ENCODE measurements at places on chromosomes 2 and 18.

- no peaks in the 10 kb centered on the region for H3K27me3 ChIP-seq
- no peak overlapping the region for H3K4me3 ChIP-seq
- no peak overlapping the region for H3K27ac ChIP-seq
Measured at GRCh38 chr18:9530226-9531009, 55.1 kb downstream of the RALBP1 start.

GRCh38 chr2:72581560-72582181 lies 244.2 kb downstream of the EXOC6B start:
- no peak for DNase-seq
- H3K27ac ChIP-seq = no peak overlapping the region
- H3K27me3 ChIP-seq = no peaks in the 10 kb centered on the region
- no peak overlapping the region for H3K4me3 ChIP-seq
- peaks cover 8% of the 10 kb centered on the region for H3K4me1 ChIP-seq
- no peaks in the 10 kb centered on the region for H3K36me3 ChIP-seq

DNA sequence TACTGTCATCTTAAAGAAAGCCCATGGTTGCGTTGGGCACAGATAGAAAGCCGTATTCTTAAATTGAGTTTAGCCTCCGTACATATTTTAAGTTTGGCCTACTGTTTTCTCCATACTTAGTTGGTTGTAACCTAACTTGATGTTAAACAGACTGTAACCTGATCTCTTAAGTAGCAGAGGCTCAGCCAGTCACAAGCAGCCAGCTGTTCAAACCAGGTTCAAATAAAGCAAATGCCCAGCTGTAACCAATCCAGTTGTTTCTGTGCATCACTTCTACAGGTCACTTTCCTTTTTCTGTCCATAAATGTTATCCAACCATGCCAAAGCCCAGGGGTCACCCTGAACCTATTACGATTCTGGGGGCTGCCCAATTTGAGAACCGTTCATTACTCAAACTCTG lies 10.0 kb upstream of the THADA start:
- H3K27ac ChIP-seq = no peak overlapping the region
- DNase-seq = no peak
- H3K27me3 ChIP-seq = no peaks in the 10 kb centered on the region
- H3K4me3 ChIP-seq = no peak overlapping the region
- H3K36me3 ChIP-seq = no peaks in the 10 kb centered on the region

GRCh38 chr2:200618590-200619021 lies 32.8 kb downstream of the AOX1 start:
- H3K4me3 ChIP-seq = no peak overlapping the region
- no peaks in the 10 kb centered on the region for H3K36me3 ChIP-seq
- DNase-seq = no peak
- no peak overlapping the region for H3K27ac ChIP-seq

DNA sequence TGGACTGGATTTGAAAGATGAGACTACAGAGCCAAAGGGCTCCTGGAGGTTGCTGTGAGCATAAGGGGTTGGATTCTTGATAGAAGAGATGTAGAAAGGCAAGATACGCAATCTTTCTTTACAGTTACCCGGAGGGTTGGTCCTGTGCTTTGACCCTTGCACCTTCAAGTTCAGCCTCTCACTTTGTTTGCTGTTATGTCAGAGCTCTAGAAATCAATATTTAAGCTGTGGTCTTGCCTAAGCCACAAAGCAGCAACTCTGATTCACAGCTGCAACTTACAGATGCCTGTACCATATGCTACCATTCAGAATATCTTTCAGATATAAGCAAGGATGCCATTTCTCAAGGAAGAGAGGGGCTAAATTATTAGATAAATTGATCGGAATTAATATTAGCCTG lies 943.1 kb upstream of the LRRTM1 start:
- no peaks in the 10 kb centered on the region for H3K27me3 ChIP-seq
- no peak overlapping the region for H3K4me3 ChIP-seq
- H3K27ac ChIP-seq = no peak overlapping the region
- H3K36me3 ChIP-seq = peaks cover 4% of the 10 kb centered on the region

- no peaks in the 10 kb centered on the region for H3K4me1 ChIP-seq
- H3K4me3 ChIP-seq = no peak overlapping the region
- DNase-seq = no peak
- H3K27me3 ChIP-seq = no peaks in the 10 kb centered on the region
Measured at GRCh38 chr2:228245601-228246000, 64.1 kb upstream of the SPHKAP start.

DNA sequence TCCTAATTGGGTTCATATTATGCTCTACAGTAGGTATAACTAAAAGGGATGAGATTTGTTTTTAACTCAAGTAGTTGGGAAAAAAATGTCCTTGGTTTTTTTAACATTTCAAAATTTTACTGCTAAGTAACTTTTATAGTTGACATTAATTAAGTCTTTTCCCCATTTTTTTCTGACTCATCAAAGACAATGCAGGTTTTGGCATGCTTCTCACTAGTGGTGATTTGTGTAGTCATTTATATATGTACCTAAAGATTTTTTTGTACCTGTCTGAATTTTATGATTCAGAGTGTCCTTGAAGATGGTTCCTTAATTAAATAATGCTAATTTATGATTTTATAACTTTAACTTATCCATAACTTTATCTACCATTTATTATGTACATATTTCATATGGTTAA lies 882.3 kb upstream of the TMEFF2 start:
- no peaks in the 10 kb centered on the region for H3K4me1 ChIP-seq
- H3K27me3 ChIP-seq = no peaks in the 10 kb centered on the region
- no peaks in the 10 kb centered on the region for H3K36me3 ChIP-seq
- no peak overlapping the region for H3K27ac ChIP-seq
- H3K4me3 ChIP-seq = no peak overlapping the region

GRCh38 chr2:29412197-29412925 lies 297.1 kb downstream of the CLIP4 start:
- H3K4me3 ChIP-seq = no peak overlapping the region
- no peaks in the 10 kb centered on the region for H3K4me1 ChIP-seq
- H3K36me3 ChIP-seq = no peaks in the 10 kb centered on the region
- no peaks in the 10 kb centered on the region for H3K27me3 ChIP-seq
- H3K27ac ChIP-seq = no peak overlapping the region

DNA sequence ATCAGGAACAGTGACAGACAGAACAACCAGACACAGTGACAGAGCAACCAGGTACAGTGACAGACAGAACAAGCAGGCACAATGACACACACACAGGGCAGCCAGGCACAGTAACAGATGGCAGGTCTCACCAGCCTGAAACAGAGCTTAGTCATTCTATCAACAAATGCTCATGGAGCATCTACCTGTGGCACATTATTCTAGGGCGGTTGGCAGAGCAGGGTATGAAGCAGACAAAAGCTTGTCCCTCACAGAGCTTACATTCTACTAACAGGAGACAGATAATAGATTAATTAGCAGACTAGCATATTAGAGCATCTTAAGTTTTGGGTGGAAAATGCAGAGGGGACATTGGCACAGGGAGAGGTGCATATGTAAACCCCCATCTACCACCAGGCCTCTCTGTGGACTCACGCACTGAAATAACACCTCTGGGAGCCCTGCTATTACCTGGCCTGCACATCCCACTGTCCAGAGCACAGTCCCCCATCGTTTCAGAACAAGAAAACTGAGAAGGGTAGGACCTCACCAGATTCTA lies 64.1 kb upstream of the RAB6C start:
- peaks cover 28% of the 10 kb centered on the region for H3K36me3 ChIP-seq
- H3K27ac ChIP-seq = no peak overlapping the region
- H3K4me1 ChIP-seq = no peaks in the 10 kb centered on the region

DNA sequence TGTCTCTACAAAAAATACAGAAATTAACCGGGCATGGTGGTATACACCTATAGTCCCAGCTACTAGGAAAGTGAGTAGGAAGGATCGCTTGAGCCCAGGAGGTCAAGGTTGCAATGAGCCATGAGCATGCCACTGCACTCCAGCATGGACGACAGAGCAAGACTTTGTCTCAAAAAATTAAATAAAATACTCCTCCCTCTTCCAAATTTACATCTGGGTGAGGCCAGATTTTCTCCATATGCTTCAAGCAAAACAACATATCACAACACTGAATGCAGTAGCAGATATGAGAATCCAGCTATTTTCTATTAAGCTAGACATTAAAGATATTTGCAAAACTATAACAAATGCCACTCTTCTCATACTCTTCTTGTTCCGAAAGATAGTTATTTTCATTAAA lies 20.9 kb downstream of the MEMO1 start:
- no peak overlapping the region for H3K27ac ChIP-seq
- DNase-seq = no peak
- H3K27me3 ChIP-seq = no peaks in the 10 kb centered on the region
- no peaks in the 10 kb centered on the region for H3K36me3 ChIP-seq

DNA sequence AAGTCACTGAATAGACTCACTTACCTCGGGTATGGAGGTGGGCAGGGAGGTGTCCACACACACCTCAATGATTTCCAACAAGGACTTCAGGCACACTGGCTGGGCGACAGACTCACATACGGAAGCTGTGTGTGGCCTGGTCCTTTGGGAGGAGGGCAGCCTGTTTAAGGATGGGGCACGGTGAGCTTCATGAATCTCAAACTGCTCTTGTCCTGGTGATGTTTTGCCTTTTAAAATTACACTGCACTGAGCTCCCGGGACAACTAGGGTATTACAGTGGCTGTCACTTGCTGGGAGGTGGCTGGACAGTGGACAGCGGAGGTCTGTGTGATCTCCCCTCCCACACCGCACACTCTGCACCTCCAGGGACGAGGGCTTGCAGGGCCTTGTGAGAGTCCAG lies 211.6 kb downstream of the SNTG2 start:
- peaks cover 58% of the 10 kb centered on the region for H3K4me1 ChIP-seq
- H3K27ac ChIP-seq = peak overlapping the region; percentile 95
- no peaks in the 10 kb centered on the region for H3K36me3 ChIP-seq
- peak overlapping the region; percentile 76 for H3K4me3 ChIP-seq
- no peaks in the 10 kb centered on the region for H3K27me3 ChIP-seq

All from naive thymus-derived CD8-positive, alpha-beta T cell (primary cell).